Psoas muscle (tissue), 8 donors: ENCODE measurements at places on chromosomes 1 and 21. TPM values are rescaled to one million over a fixed set of nuclear protein-coding genes. Genes with fewer than 3 reads are reported as not detected.

DNA sequence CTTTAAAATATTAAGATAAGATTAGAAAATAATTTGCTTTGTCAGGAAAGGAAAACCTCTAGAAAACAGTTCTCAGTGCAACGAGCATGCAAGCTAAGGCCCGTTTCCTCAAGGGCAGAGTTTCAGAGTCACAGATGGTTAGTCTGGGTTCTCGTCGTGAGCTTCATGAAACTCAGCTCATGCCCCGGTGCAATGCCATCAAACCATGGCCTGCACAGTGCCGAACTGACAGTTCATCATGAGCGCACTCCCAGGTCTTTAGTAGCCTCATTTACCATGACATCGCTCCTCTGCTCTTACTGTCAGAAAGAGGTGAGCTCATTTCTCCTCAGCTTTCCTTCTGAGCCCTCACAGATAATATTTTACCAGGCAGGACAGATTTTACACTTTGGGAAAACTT, 319.2 kb downstream of the NTNG1 start:
- DNase-seq, result no peak

GRCh38 chr1:18557621-18558465, 72.8 kb upstream of the PAX7 start:
- no peak for DNase-seq

- DNase-seq, result no peak
Observed at GRCh38 chr1:3879099-3879498, 21.0 kb downstream of the C1orf174 start.

Gene RNF207
- 3.4 TPM for total RNA-seq

Gene MTMR11
- 2.0 TPM for total RNA-seq

DNA sequence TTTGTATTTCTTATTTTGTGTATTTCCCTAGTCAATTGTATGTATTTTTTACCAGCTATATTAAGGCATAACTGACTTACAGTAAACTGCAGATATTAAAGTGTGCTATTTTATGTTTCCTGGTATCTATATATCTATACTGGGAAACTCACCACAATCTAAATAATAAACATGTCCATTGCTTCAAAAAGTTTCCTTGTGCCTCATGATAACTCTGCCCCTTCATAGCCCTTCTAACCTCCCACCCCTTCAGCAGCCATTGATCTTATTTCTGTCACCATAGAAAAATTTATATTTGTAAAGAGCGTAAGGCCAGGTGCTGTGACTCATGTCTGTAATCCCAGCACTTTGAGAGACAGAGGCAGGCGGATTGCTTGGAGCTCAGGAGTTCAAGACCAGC, 9.3 kb upstream of the RRP15 start:
- DNase-seq, result no peak

GRCh38 chr1:185674201-185674600, 60.0 kb upstream of the HMCN1 start:
- no peak for DNase-seq

GRCh38 chr1:44409757-44410156, 4.7 kb downstream of the RNF220 start:
- DNase-seq, result no peak

Gene RABGGTB
- total RNA-seq, result 99.0 TPM

Gene C1QTNF12
- 1.2 TPM for total RNA-seq

DNA sequence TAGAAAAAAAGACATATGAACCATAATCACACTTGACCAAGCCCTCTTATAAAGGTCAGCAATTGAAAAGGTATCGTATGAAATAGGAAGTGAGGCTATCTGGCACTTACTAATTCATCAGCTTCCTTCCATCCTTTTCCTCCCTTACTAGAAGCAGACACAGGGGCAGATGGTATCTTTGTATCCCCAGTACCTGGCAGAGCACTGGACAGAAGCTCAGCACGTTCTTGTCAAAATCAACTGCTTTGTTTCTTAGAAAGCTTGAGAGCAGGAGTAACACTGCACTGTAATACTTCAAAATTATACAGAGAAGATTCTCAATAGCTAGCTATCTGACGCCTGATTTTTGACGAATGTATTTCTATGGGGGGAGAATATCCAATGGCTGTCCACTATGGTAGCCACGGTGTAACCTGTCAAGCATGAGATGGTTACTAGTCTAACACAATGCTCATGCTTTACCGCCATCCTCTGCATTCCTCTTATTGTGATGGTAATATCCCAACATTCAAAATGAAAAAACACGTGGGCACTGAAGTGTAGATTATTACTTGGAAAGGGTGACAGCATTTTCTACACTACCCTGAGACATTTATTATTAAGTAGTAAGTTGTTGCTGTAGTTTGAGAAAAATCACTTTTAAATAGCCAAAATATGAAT, 175.6 kb downstream of the SIPA1L2 start:
- DNase-seq, result no peak

DNA sequence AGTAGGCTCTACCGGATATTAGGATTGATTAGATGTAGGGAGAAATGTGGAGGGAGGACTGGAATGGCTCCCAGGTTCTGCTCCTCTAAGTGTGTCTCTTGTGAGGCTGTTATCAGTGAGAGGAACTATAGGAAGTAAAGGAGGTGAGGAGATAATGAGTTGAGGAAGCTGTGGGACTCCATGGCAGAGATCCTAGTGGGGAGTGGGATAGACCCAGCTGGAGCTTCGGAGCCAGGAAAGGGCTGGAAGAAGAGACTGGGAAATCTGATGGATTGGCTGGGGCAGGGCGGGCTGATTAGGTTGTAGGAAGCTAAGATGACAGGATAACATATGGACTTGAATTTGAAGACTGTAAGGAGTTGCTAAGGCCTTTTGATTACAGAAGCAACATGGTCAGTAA, 14.8 kb upstream of the BCL9 start:
- no peak for DNase-seq

- DNase-seq, result no peak
Observed at GRCh38 chr1:35845766-35846165, 37.2 kb upstream of the AGO1 start.

Gene ELAPOR1
- 0.11 TPM for total RNA-seq

DNA sequence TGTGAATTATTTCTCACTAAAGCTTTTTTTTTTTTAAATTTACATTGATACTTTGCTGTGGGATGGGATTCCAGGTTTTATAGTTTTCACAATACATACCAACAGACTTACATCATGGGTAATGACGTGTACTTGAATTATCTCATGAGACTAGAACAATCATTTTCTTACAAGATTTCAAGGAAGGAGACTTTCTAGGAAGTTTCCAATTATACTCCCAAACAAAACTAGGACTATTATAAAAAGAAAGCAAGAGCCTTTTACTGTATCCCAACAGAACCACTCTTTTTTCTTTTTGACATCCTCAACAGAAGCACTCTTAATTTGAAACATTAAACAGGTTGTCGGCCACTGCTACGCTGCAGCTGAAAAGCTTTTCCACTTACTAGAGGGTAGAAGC, 48.7 kb downstream of the TESK2 start:
- no peak for DNase-seq

GRCh38 chr1:164559342-164560051, 513 bp downstream of the PBX1 start:
- peak; percentile 44 for DNase-seq

Gene HES4
- total RNA-seq, result 21.8 TPM

Gene PLCH2
- total RNA-seq, result 0.20 TPM

Gene RBP7
- total RNA-seq, result 5.1 TPM

Gene FCRL2
- not detected for total RNA-seq

GRCh38 chr1:60222360-60223115, 149.0 kb upstream of the C1orf87 start:
- no peak for DNase-seq

DNA sequence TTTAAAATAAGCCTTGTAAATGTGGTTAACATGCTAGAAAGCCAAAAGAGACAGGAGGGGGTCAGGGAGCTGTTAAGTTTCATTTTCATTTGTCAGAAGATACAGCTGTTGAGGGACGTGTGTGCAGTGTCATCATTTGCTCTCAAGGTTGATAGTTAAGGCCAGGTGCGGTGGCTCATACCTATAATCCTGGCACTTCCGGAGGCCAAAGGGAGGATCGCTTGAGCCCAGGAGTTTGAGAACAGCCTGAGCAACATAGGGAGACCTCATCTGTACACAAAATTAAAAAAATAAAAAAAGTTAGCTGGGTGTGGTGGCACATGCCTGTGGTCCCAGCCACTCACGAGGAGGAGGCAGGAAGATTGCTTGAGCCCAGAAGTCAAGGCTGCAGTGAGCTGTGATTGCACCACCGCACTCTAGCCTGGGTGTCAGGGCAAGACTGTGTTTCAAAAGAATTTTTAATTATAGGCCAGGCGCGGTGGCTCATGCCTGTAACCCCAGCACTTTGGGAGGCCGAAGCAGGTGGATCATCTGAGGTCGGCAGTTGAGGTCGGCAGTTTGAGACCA, 22.7 kb downstream of the ZBTB8OS start:
- no peak for DNase-seq

- DNase-seq, result no peak
Observed at GRCh38 chr1:203553496-203553895, 59.5 kb downstream of the OPTC start.

GRCh38 chr1:221667504-221667903, 74.4 kb downstream of the DUSP10 start:
- no peak for DNase-seq

Gene PDC
- total RNA-seq, result not detected
